ENCODE measurements at places on chromosomes 4 and X. TPM values are rescaled to one million over a fixed set of nuclear protein-coding genes. Genes with fewer than 3 reads are reported as not detected.

NALF2 gene
- 5.2 TPM for total RNA-seq

KDR gene
- 0.10 TPM for total RNA-seq

UBA1 gene
- total RNA-seq: 184 TPM

PHKA1 gene
- 30.8 TPM for total RNA-seq

PDLIM3 gene
- total RNA-seq: 0.10 TPM

CPE gene
- 1.4 TPM for total RNA-seq

ANKRD17 gene
- total RNA-seq: 20.0 TPM

STEEP1 gene
- 28.3 TPM for total RNA-seq

REPS2 gene
- 1.5 TPM for total RNA-seq

RBMXL3 gene
- total RNA-seq: not detected

STK26 gene
- total RNA-seq: 8.3 TPM

GPRIN3 gene
- total RNA-seq: 2.2 TPM

PNMA6A gene
- total RNA-seq: 4.9 TPM

FGF5 gene
- total RNA-seq: 0.32 TPM

ABCG2 gene
- 22.0 TPM for total RNA-seq

XAGE1A gene
- 16.0 TPM for total RNA-seq

DCX gene
- total RNA-seq: not detected

VCX gene
- not detected for total RNA-seq

ASB12 gene
- not detected for total RNA-seq

SGMS2 gene
- total RNA-seq: 19.0 TPM

P2RY8 gene
- 0.02 TPM for total RNA-seq

RAB40A gene
- total RNA-seq: not detected

PPEF2 gene
- total RNA-seq: not detected

AADAT gene
- total RNA-seq: 8.0 TPM

TRIM75 gene
- total RNA-seq: not detected

GAK gene
- total RNA-seq: 45.9 TPM

TMEM271 gene
- not detected for total RNA-seq

LRIT3 gene
- total RNA-seq: 0.09 TPM

DGKK gene
- not detected for total RNA-seq

MXRA5 gene
- total RNA-seq: not detected

TRIM60 gene
- not detected for total RNA-seq

CABS1 gene
- total RNA-seq: not detected

SLC10A7 gene
- 2.2 TPM for total RNA-seq

TIGD2 gene
- 8.6 TPM for total RNA-seq

KCNE5 gene
- 0.20 TPM for total RNA-seq

RGN gene
- not detected for total RNA-seq

EREG gene
- 10.2 TPM for total RNA-seq

LUZP4 gene
- not detected for total RNA-seq

NXF2B gene
- not detected for total RNA-seq

HS6ST2 gene
- 0.17 TPM for total RNA-seq

GC gene
- total RNA-seq: not detected

CT45A1 gene
- total RNA-seq: not detected

TLL1 gene
- total RNA-seq: 0.22 TPM

INTS12 gene
- 14.9 TPM for total RNA-seq

SATL1 gene
- total RNA-seq: not detected

PSAPL1 gene
- total RNA-seq: 0.33 TPM

BRS3 gene
- not detected for total RNA-seq

LIMCH1 gene
- total RNA-seq: 50.7 TPM

SCML2 gene
- total RNA-seq: 7.4 TPM

F11 gene
- total RNA-seq: not detected

INTS6L gene
- 0.11 TPM for total RNA-seq

ZFYVE28 gene
- 2.6 TPM for total RNA-seq
